ENCODE measurements at places on chromosomes 5 and 9. TPM values are rescaled to one million over a fixed set of nuclear protein-coding genes. Genes with fewer than 3 reads are reported as not detected.

The FAM221B gene
- not detected for total RNA-seq

The TMEM174 gene
- not detected for total RNA-seq

The TNFSF8 gene
- not detected for total RNA-seq

The GZMA gene
- total RNA-seq = not detected

The LEAP2 gene
- not detected for total RNA-seq

The SUSD3 gene
- not detected for total RNA-seq

The PDE8B gene
- not detected for total RNA-seq

The MTREX gene
- 58.2 TPM for total RNA-seq

The FREM1 gene
- not detected for total RNA-seq

The FOXD4L6 gene
- not detected for total RNA-seq

The GFI1B gene
- not detected for total RNA-seq

The AQP7 gene
- not detected for total RNA-seq

The FOXD4L5 gene
- not detected for total RNA-seq

The SPACA9 gene
- total RNA-seq = 2.2 TPM

The C1QTNF2 gene
- total RNA-seq = not detected

The DRD1 gene
- total RNA-seq = not detected

The DCAF10 gene
- 5.6 TPM for total RNA-seq

The STKLD1 gene
- total RNA-seq = 0.17 TPM

The DOCK2 gene
- 12.5 TPM for total RNA-seq

The RANBP17 gene
- total RNA-seq = 7.5 TPM

The IFNK gene
- not detected for total RNA-seq

The SLC25A2 gene
- not detected for total RNA-seq

The LRRC19 gene
- not detected for total RNA-seq

The CA9 gene
- total RNA-seq = 11.6 TPM

The PALM2AKAP2 gene
- 0.14 TPM for total RNA-seq

The SPINK4 gene
- total RNA-seq = not detected

The ARSK gene
- total RNA-seq = 9.3 TPM

The PCA3 gene
- not detected for total RNA-seq

The HTR1A gene
- not detected for total RNA-seq

The BTNL8 gene
- not detected for total RNA-seq

The ZNF366 gene
- not detected for total RNA-seq

The CFAP157 gene
- total RNA-seq = not detected

The TSSK1B gene
- total RNA-seq = not detected

The GFM2 gene
- 36.7 TPM for total RNA-seq

The EFNA5 gene
- 9.8 TPM for total RNA-seq

The TGFBR1 gene
- total RNA-seq = 8.1 TPM

The SPATA31E1 gene
- not detected for total RNA-seq

The IFNB1 gene
- not detected for total RNA-seq

The STARD4 gene
- total RNA-seq = 6.5 TPM

The CARTPT gene
- not detected for total RNA-seq

The FAM81B gene
- not detected for total RNA-seq

The FOXE1 gene
- total RNA-seq = not detected

The ZBED3 gene
- 0.14 TPM for total RNA-seq

The PCDHB13 gene
- 0.93 TPM for total RNA-seq

The MAMDC4 gene
- 0.17 TPM for total RNA-seq

The TLX3 gene
- not detected for total RNA-seq

The FOXD4L3 gene
- total RNA-seq = not detected

Data from Caki2 (cell line).